Astrocyte (in vitro differentiated cells and primary cell): ENCODE measurements at places on chromosomes 6 and 20. TPM values are rescaled to one million over a fixed set of nuclear protein-coding genes. Genes with fewer than 3 reads are reported as not detected.

Gene SPAG4
- 1.2 TPM in 2 replicates for total RNA-seq

DNA sequence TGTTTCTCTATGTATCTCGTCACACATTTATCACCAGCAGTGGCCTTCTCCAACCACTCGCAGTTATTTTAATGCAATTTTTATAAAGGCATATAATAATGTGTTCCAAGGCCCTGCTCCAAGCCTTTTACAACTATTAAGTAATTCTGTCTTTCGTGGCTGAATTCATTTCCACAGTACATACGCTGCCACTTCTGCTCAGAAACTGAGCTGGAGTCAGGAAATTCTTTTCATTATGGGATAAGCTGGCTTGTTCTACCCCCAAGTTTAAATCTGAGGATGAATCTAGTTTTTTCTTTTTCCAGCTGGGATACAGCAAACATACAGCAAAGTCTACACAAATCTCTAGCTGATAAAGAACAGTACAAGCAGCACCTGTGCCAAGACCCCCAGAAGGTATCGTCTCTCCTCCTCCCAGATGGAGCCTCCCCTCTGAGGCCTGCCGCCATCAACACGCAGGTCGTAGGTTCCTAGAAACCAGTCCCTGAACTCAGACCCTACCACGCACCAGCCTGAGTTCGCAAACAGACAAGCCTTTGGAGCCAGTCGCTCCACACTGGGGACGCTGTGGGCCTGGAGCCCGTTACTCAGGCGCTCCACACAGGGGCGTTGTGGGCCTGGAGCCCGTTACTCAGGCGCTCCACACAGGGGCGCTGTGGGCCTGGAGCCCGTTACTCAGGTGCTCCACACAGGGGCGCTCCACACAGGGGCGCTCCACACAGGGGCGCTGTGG, 263.5 kb downstream of the THBS2 start:
- no peak for DNase-seq

- no peak for DNase-seq
Measured at GRCh38 chr20:834151-834746, 734 bp downstream of the FAM110A start.

DNA sequence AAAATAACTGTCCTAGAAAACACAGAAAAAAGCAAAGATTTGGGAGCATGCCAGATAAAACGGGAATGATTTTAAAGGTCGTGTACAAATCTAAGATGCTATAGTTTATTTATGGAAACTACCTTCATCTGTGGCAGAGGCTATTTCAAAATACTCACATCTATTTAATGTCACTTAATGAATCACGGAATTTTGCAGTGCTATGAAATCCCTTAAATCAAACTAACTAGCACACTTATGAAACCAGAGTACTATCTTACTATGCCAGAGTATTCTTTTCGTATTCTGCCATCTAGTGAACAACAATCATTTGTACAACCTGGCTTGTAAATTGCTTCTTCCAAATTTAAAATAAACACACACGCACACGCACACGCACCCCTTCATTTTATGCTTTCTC, 77.9 kb upstream of the BMP5 start:
- DNase-seq, result peak; percentile 25

DNA sequence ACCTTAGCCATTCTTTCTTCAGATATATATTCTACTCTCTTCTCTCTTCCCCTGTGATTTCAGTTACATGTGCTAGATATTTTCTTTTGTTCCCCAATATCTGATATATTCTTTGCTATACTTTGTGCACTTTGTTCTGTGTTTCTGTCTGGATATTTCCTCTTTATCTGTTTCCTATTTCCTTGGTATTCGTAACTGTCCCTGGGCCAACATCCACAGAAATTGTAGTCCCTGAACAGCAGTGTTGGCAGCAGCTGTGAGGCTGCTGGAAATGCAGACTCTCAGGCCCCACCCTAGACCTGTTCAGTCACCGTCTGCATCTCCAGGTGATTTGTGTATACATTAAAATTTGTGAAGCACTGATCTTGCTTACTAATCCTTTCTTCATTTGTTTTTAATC, 522.9 kb upstream of the SOX4 start:
- DNase-seq, result no peak

DNA sequence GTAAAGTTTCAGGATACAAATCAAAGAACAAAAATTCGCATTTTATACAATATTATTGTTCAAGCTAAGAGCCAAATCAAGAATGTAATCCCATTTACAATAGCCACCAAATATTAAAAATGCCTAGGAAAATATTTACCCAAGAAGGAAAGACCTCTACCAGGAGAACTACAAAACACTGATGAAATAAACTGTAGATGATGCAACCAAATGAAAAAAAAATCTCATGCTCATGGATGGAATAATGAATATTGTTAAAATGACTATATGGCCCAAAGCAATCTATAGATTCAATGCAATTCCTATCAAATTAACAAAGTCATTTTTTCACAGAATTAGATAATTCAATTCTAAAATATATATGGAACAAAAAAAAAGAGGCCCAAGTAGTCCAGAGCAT, 708.8 kb upstream of the MAN1A1 start:
- DNase-seq, result no peak

DNA sequence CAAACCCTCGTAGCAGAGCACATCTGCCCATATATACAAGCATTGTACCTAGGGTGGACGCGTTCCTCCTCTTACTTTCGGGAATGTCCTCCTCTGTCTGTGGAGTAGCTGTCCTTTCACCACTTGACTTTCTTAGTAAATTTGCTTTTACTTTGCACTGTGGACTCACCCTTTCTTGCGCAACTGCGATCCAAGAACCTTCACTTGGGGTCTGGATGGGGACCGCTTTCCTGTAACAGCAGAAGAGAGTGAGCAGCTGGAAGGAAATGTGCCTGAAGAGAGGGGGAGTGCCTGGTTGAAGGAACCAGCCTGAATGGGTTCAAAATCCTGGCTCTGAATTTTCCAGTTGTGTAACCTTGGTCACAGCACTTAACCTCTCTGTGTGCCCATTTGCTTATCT, 40.1 kb upstream of the PMEPA1 start:
- no peak for DNase-seq

- no peak for DNase-seq
Measured at GRCh38 chr20:20483328-20483727, 115.4 kb downstream of the INSM1 start.

DNA sequence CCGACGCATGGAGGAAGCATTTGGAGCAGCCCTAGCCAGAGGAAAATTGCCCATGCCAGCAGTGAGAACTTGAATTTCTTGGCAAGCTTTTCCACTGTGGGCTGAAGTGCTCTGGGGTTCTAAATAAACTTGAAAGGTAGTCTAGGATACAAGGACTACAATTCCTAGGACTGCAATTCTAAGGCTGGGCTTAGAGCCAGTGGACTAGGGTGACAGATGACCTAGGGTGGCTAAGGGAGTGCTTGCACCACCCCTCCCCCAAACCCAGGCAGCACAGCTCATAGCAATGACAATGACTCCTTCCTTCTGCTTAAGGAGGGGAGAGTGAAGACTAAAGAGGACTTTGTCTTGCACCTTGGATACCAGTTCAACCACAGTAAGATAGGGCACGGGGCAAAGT, 122.3 kb downstream of the THBS2 start:
- peak; percentile 25 for DNase-seq

Gene RRBP1
- 347 and 392 TPM in 2 replicates for total RNA-seq

GRCh38 chr20:22312744-22313346, 271.5 kb downstream of the FOXA2 start:
- no peak for DNase-seq

GRCh38 chr6:134806180-134806798, 143.6 kb downstream of the ALDH8A1 start:
- DNase-seq, result no peak

GRCh38 chr20:23955896-23956295, 32.7 kb downstream of the GGTLC1 start:
- no peak for DNase-seq
